ENCODE measurements at places on chromosomes 3 and 15.

DNA sequence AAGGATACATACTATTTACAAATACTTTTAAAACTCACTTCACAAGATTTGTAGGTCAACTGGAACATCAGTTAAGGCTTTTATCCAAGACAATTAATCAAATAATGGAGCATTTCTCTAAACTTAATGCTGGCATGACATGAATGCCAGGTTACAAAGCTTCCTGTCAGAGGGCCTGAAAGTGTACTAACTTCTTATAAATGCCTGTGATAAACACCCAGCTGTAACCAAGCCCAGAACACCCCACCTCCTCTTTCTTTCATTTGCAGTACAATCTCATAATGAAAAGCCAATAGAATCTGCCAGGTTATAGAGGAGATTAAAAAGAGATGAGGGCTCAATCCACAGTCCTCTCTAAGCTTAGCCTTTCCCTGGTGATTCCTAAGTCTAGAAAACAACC, 214.4 kb downstream of the OSBPL10 start:
- no peak for DNase-seq

- no peak for DNase-seq
Observed at GRCh38 chr15:73637527-73637926, 4.3 kb upstream of the NPTN start.

GRCh38 chr3:42651248-42652091, 2.0 kb upstream of the ZBTB47 start:
- DNase-seq: no peak

DNA sequence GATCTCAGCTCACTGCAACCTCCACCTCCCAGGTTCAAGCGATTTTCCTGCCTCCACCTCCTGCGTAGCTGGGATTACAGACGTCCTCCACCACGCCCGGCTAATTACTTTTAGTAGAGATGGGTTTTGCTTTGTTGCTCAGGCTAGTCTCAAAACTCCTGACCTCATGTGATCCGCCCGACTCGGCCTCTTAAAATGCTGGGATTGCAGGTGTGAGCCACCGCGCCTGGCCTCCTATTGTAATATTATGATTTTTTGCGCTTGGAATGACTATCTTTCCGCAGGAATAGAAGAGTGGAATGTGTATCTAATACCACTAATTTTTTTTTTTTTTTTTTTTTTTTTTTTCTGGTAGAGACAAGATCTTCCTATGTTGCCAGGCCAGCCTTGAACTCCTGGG, 1.8 kb downstream of the ARL8B start:
- DNase-seq: no peak

DNA sequence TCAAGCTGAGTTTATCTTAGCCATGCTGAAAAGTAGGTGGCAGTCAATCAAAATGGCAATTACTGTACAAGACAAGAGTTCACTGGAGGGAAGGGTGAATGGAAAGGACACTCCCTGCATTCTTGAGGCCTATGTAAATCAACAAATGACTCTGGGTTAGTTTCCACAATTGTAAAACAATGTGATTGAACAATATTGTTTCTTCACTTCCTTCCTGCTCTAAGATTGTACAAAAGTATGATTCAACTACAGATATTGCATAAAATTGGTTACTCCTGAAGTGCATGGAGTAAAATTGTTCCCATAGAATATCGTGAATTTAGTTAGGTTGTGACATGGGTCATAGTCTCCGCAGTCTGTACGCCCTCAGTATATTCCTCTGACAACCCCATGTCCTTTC, 277.6 kb downstream of the LPP start:
- DNase-seq: no peak

GRCh38 chr3:64865839-64866570, 178.2 kb upstream of the ADAMTS9 start:
- no peak for DNase-seq

DNA sequence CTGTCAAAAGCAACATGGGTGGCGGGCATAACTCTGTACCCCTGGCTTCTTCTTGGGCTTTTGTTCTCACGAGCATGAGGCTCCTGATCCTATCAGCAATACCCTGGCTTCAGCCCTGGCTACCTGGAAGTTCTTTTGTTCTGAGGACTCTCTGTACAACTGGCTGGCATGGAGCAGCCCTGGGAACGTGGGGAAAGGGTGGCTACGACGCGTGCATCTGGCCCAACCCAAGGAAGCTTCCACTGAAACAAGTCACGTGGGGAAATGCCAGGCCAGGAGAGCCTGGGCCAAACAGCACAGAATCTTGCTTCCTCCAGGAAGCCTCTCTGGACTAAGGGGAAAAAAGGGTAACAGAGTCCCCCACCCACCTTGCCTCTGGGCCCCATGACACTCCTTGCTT, 22.7 kb upstream of the ATP2B2 start:
- DNase-seq: no peak

- no peak for DNase-seq
Observed at GRCh38 chr3:70726961-70727360, 414.5 kb upstream of the MDFIC2 start.

GRCh38 chr3:13540297-13540995, 8.5 kb upstream of the FBLN2 start:
- no peak for DNase-seq

DNA sequence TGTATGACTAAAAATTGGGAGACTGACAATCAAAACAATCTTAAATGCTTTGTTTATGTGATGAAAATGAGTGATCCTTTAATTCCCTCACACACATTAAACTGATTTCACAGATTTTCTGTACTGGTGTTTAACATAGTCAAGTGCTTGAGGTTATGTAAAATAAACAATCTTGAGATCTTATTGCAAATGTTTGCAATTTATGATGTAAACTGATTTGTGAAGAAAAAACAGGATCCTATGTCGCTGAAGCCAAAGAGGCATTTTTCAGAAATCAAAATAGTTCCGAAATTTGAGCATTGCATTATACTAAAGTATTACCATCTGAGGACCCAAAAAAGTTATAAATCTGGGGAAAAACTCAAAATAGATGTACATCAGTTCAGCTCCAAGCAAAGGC, 12.7 kb downstream of the SHOX2 start:
- DNase-seq: no peak

- no peak for DNase-seq
Observed at GRCh38 chr15:29021857-29022256, 136.1 kb downstream of the APBA2 start.

GRCh38 chr15:78837131-78837530, 25.9 kb upstream of the ADAMTS7 start:
- no peak for DNase-seq

GRCh38 chr15:69392352-69392751, 21.8 kb upstream of the KIF23 start:
- DNase-seq: no peak

DNA sequence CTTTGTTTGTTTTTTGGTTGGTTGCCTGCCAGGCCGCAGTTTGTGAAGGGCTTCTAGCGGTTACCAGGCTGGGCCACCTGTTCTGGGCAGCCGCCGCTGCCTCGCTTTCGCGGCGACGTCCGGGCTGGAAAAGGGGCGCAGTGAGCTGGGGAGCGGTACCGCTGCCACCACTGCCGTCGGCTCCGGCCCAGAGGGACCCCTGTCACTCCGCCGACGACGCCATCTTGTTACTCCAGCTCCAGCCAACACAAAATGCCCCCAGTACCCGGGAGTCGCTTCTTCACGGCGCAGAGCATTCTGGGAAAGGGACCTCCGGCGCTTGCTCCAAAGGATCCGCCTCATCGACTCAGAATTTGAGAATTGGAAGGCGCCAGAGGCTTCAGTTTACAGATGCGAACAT, 238.8 kb downstream of the CDIN1 start:
- no peak for DNase-seq

DNA sequence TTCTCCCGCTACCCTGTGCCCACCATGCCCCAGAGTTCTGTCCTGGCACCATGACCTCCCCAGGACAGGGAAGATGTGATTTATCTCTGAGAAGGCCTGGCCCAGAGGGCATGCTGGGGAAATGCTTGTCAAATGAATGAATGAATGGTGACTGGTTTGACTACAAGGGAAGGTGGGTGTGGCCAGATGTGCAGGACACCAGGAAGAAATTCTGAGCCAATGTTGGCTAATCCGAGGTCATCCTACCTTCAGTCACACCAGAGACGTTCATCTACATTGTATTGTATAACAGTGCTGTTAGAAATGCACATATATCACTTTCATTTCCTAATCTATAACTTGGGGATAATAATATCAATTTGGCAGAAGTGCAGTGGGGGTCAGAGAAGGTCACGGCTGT, 138.4 kb downstream of the FAM43A start:
- DNase-seq: no peak

DNA sequence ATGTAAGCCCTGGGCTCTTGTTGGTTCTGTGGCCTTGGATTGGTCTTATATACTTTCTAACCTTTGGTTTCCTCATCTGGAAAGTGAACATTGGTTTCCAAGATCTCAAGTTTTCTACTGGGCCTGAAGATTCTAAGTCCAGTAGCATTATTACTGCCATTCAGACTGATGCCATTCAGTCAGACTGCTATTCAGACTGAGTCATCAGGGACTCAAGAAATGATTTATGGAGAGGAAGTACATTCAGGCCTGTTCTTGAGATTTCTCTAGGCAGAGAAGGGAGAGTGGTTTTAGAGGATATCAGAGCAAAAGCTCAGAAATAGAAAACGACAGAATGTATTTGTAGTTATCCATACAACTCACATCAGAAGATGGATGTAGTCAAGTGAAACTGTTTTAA, 557.2 kb downstream of the NR2F2 start:
- no peak for DNase-seq

- DNase-seq: no peak
Observed at GRCh38 chr3:32421991-32422859, 30.6 kb downstream of the CMTM7 start.

GRCh38 chr3:194485881-194486539, 792 bp downstream of the ATP13A3 start:
- DNase-seq: no peak

- no peak for DNase-seq
Observed at GRCh38 chr3:19931180-19931692, 2.8 kb downstream of the EFHB start.

GRCh38 chr3:68866157-68866556, 66.2 kb downstream of the TAFA4 start:
- no peak for DNase-seq

DNA sequence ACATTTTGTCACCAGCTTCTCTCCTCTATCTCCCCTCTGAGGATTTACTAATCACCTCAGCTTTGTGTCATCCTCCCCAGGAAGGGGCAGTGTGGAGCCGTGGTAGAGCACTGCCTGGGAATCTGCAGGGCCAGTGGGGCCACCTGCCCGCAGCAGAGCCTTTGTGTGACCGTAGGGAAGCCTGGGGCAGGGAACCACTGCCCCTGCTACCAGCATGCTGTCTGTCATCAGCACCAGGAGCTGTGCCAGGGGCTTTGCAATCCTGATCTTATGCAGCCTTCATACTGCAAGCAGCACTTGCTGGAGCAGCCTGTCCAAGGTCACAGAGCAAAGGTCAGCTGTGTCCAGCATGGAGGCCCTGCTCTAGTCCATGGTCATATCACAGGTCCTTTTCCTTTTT, 170.2 kb upstream of the IL12A start:
- no peak for DNase-seq

- DNase-seq: no peak
Observed at GRCh38 chr3:114380233-114380651, 86.4 kb downstream of the TIGIT start.

GRCh38 chr3:37997342-37997741, 6.8 kb downstream of the VILL start:
- no peak for DNase-seq

DNA sequence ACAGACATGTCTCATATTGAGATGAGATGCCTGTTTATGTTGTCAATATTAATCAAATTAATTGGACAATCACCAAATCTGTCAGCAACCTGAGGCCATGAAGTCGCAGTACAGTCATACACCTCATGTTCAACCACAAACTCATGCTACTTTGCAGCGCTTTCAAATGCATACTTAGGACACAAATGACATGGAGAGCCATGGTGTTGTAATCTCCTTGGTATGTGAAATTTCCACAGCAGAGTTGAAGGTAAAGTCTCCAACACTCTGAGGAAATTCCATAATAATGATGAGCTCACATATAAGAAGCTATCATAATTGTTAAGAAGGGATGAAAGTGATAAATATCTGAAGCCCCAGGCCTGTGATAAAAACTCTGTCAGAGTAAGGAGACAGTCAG, 873.9 kb downstream of the MCTP2 start:
- DNase-seq: no peak

DNA sequence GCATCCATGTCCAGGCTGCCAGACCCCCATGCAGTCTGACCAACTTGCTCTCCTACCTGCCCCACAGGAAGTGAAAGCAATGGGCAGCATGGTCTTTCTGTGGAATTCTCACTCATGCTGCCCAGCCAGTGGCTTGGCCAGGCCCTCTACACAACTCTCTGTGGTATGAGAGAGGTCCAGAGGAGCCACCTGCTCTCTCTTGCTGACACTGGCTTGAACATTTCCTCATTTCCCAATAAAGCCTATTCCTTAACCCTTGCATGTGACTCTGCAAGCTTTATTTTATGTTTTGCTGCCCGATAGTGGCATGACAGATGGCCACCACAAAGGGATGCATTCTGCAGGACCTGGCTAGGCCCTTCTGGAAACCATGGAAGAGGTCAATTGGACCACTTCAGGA, 53.8 kb downstream of the CCR1 start:
- no peak for DNase-seq
